ENCODE measurements at places on chromosomes 6 and 20.

GRCh38 chr6:12420626-12421025, 130.5 kb downstream of the EDN1 start:
- DNase-seq, result no peak

DNA sequence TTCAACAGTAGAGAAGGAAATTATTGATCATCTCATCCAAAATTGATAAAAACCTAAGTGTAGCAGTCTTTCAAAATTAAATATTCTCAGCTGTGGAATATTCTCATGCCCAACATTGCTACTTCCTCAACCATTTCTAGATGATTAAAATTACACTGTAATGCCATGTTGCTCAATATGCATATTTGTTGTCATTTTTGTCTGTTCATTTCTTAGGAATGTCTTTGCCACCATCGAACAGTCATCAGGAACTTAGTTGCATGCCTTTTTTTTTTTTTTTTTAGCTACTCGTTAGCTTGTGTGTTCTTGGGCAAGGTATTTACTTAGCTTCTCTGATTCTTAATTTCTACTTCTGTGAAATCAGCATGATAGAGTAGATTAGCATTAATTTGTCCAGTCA, 188.6 kb downstream of the DTNBP1 start:
- DNase-seq, result no peak

DNA sequence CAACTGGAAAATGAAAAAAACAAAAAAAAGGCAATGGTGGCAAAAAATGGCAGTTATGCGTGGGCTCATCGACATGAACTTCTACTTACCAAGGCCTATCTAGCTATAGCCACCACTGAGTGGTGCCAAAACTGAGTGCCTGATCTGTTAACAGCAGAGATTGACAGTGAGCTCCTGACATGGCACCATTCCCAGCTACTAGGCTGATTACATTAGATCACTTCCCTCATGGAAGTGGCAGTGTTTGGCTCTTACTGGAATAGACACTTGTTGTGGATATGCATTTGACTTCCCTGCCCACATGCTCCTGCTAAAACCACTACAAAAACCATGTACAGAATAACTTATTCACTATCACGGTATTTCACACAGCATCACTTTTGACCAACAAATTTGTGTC, 216.1 kb upstream of the SGK1 start:
- no peak for DNase-seq

- DNase-seq, result no peak
Observed at GRCh38 chr6:153618371-153619322, 420.4 kb upstream of the OPRM1 start.

GRCh38 chr20:38226553-38226952, 34.0 kb downstream of the KIAA1755 start:
- DNase-seq, result no peak

- DNase-seq, result no peak
Observed at GRCh38 chr6:94133106-94133505, 713.7 kb upstream of the EPHA7 start.

Measured in CD4-positive, alpha-beta T cell treated with Interleukin-1 beta for 1 hour (primary cell).